ENCODE measurements at places on chromosomes 16 and 17.
A peak's percentile ranks its signal among the peaks of the same experiment; 100 is the strongest.

DNA sequence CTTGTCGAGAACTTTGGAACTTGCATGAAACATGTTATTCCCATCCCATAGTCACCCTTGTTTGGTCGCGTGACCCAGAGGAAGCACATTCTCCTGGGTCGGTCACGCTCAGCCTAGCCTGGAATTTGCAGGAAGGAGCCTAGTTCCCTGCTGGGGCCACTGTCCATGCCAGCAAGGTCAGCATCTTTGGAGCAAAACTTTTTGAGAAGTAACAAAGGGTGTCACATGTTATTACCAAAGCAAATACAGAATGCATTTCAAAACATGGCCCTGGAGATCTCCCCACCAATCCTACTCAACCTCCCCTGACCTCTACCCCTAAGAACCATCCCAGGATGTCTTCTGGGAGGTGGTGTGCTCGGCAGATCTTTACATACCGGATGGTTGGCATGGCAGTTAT, 26.2 kb upstream of the IRF8 start:
- no peak for DNase-seq

GRCh38 chr16:56916571-56917403, 15.2 kb upstream of the HERPUD1 start:
- DNase-seq, result no peak

- no peak for DNase-seq
Observed at GRCh38 chr17:35184274-35184673, 9.9 kb downstream of the SLC35G3 start.

DNA sequence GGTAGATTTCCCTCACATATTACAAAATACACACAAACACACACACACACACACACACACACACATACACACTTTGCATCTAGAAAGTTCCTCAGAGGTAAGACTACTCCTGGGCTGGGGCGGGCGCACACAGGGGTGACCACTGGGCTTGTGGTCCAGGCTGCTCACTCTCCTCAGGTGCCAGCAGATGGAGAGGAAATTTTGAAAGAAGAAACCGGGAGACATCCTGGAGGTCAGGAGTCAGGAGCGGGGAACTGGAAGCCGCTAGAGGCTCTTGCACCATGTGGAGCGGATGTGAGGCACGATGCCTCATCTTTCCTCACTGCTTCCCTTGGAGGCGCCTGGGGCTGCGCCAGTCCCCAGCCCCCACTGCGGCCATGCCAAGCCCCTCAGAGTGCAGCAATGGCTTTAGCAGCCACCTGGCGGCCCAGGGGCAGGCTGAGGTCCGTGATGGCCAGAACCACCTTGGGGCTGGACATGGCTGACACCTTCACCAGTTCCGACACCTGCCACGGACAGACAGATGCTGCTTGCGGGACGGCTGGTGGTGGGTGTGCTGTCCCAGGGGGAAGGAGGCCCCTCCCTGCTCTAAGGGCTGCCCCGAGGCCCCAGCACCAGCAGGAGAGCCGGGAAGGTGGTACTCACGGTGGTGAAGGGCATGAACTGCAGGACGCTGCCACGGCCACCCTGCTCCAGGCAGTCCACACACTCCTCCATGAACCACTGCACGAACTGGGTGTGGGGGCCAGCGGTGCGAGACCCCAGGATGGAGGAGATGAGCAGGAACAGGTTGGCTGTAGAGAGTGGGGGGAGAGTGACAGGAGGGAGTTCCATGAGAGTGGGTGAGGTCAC, 4.1 kb downstream of the CSF3 start:
- DNase-seq, result peak; percentile 73

DNA sequence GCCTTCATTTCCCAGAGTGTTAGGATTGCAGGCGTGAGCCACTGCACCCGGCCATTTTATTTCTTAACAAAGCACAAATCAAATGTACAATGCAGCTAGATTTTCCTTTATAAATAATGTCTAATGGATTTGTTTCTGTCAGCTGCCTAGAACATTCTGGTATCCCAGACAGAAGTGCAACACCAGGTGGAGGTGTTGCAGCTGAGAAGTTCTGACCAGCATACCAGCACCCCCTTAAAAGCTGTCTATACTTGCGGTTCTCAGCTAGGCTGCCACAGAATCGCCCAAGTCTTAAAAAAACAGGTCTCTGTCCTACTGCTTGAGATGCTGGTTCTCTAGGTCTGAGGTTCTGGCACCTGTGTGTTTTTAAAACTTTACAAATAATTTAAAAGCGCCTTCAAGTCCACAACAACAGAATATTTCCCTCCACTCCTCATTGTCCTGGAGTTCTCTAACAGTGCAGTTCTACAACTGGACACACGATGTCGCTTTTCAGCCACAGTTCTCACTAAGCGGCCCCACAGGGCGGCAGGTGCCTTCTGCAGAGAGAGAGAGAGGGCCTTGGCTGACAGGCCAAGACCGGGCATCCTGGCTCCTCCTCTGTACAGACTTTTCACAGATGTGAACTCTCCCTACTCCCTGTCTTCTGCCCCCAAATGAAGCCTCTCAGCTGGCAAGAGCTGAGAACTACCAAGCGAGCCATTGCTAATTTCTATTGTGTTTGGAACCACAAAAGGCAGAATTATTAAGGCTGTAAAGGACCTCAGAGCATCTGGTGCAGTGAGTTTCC, 32.6 kb upstream of the MEOX1 start:
- DNase-seq, result peak; percentile 83

- no peak for DNase-seq
Observed at GRCh38 chr17:45578516-45579455, 88.3 kb upstream of the PLEKHM1 start.

- peak; percentile 91 for DNase-seq
Observed at GRCh38 chr16:29807426-29808218, 1.3 kb downstream of the MAZ start.

DNA sequence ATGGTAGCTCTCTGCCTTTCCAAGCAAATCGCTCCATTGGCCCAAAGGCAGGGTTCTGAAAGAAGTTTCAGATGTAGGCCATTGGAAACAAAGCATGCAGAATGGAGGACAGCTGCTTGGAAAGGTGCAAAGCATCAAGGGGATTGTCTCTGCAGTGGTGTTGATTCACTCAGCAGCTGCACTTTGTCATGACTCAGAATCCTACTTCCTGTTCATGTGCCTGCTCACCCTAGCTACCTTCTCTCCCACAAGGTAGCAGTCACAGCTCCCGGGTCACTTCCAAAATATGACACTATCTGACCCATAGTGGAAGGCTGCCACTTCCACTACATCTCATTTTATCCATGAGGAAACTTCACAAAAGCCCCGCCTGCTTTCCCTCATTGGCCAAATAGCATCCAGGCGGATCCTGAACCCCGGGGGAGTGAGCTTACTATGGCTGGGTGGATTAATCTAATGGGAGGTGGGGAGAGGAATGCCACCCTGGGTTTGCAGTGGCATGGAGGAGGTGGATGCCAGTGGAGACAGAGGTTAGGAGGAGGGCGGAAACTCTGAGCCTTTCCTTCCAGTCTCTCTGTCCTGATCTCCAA, 74.7 kb upstream of the NKD1 start:
- DNase-seq, result no peak

DNA sequence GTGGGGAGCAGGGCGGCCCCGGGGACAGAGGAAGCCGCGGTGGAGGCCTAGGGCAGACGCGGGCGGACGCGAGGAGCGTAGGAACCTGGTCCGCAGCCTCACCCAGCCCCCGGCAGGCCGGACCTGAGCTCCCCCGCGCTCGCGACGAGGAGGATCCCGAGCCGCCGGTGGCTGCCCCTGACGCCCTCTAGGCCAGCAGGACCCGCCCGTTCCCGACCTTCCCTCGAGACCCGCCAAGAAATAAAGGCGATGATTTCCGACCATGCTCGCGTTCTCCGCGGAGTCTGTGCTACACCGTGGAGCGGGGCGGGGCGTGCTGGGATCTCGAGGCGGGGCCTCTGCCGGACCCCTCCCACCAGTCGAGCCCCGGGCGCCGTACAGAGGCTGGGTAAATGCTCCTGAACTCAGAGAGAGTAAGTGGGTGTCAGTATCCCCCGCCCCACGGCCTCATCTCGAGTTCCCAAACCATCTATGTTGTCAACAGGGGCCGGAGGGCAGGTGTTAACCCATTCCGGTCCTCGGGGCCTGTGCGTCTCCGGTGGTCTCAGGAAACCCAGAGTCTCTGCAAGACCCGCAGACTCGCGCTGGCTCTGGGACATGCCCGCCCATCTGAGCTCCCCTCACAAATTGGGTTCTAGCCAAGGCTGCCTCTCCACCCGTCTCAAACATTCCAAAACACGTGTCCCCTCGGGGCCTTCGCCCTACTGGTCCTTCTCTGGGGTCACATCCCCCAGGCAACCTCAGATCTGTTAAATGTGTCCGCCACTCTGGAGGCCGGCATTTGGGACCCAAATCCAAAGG, 13.7 kb downstream of the SYCE1L start:
- no peak for DNase-seq

GRCh38 chr16:27571433-27572326, 21.7 kb downstream of the KATNIP start:
- no peak for DNase-seq

GRCh38 chr17:46120537-46120936, 72.7 kb downstream of the KANSL1 start:
- DNase-seq, result no peak

- no peak for DNase-seq
Observed at GRCh38 chr16:78413651-78414050, 314.2 kb downstream of the WWOX start.

DNA sequence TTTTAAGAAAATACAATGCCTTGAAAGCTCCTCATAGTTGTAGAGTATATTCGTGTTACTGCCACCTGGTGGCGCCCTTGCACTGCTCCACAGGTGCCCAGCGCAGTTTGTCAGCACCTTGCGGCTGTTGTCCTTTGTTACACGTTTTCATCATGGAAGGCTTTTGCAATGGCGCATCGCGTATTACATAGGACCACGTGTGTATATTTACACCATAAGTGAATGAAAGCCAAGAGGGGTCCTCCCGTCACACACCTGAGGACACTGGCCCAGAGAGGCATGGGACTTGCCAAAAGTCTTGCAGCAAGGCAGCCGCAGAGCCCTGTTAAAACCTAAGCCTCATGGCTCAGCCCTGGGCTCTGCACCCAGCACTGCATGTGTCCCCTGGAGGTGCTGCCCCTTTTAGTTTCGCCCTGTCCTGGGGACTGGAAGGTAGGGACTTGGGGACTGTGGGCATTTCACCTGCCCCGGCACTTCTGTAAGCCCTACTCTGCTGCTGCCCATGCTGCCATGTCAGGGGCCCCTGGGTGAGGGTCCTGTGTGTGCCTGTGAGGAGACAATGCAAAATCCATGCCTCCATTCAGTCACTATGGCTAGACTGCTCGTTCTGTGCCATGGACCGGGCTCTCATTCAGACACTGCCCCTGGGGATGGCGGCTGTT, 24.3 kb downstream of the POLR3E start:
- peak; percentile 78 for DNase-seq

- DNase-seq, result no peak
Observed at GRCh38 chr16:7160093-7160492, 172.6 kb upstream of the RBFOX1 start.

DNA sequence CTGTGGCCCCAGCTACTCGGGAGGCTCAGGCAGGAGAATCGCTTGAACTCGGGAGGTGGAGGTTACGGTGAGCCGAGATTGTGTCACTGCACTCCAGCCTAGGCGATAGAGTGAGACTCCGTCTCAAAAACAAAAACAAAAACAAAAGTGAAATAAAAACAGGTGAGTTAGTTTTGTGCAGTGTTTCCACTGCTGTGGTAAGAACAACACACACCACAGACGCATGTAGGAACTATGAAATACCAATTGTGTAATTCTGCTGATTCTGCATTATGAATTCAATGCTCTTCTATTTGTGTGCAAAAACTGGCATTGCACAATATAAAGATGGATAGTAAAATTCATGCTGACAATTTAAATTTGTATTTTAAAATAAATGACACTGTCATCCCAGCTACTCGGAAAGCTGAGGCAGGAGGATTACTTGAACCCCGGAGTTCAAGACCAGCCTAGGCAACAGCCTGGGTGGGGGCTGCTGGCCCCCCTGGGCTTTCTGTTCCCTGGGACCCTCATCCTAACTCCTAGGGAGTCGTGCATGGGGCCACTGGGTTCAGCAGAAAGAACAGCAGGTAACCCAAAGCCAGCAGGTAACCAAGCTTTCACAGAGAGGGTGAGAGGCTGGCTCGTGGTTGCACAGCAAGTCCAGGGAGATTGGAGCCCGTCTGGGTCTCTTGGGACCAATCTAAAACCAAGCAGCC, 10.6 kb upstream of the RHBDF2 start:
- peak; percentile 31 for DNase-seq

- no peak for DNase-seq
Observed at GRCh38 chr16:11097787-11098167, 153.4 kb downstream of the CLEC16A start.

DNA sequence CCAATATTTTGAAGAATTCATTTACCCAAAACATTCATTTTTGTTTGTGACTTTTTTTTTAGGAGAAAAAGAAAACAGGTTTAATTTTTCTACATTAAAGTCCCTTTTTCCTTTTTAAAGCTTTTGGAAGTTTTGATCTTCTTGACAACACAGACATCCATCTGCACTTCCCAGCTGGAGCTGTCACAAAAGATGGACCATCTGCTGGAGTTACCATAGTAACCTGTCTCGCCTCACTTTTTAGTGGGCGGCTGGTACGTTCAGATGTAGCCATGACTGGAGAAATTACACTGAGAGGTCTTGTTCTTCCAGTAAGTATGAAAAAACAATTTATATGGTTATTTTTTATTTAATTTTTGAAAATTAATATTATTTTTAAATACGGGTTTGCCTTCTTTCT, 37.2 kb downstream of the SIAH1 start:
- no peak for DNase-seq

DNA sequence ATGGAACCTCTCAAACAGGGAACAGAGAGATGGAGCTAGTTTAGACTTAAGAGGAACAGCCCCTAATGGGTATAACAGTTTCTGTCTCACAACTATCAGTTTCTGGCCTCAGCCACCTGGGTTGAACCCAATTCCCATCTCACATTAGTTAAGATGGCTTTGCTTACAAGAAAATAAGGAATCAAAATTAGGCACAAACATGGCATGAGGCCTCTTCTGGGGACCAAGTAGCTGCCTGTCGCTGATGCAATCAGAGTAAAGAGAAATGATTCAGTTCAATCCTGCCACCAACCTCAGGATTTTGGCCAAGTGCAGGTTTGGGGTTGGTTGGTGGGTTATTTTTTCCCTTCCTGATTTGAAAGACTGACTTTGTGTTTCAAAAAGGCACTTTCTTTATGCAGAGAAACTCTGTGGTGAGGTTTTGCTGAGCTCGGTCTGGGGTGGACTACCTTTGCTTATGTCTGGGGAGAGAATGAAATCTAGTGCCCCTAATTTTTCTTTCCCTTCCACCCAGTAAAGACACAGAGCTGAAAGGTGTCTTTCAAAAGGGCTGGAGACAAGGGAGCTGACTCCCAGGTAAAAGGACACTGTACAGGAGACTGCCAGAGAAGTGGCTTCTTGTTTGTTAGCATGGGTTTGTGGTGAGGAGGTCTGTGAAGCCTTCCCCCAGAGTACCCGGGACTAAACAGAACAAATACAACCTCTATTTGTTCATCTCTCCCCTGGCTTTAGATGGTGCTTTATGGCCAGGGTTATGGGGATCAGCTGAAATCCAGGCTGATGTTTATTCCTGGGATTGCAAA, 44.8 kb upstream of the NFAT5 start:
- peak; percentile 46 for DNase-seq

- no peak for DNase-seq
Observed at GRCh38 chr16:76573281-76573680, 296.1 kb downstream of the CNTNAP4 start.

Measured in fibroblast of the aortic adventitia (primary cell).